AG08395 (cell line): ENCODE measurements at places on chromosomes 5 and 9.

DNA sequence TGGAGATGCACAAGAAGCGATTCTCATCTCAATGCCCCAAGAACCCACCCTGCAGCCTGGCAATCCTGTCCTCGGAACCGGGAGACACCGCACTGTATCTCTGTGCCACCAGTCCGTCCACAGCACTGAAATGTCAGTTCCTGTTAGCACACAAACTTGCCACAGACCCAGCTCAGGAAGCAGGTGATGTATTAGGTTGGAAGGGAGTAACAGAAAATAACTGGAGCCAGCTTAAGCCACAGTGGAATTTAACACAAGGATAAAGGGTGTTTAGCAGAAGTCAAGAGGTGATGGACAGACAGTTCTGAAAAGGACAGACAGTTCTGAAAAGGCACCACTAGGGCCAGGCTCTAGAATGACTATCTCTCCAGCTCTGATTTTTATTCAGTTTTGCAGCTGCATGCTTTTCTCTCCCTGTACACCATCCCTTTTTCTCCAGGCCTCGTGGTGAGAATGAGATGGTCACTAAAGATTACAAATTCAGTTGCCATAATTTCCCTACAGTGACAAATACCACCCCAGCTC, 114.4 kb downstream of the ANKRD18B start:
- no peak for DNase-seq

GRCh38 chr5:59039296-59040023, 456.6 kb downstream of the RAB3C start:
- DNase-seq = peak; percentile 66

GRCh38 chr9:114203410-114204140, 48.2 kb downstream of the COL27A1 start:
- no peak for DNase-seq

DNA sequence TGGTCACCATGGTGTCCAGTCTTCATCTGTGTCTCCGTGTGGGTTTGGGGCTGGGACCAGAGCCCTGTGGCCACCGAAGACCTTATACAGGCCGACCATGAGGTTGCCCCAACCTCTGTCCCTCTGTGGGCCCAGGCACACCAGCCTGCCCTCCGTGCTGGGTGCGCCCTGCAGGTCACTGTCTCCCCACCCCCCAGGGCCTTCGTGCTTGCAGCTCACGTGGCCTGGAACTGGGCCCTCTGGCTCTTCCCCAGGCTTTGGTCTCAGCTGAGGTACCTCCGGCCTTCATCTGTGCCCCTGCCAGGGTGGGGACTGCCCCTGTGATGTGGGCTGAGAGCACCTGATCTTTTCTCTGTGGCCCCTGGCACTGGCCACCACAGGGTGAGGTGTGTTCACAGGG, 92.1 kb downstream of the RXRA start:
- DNase-seq = no peak

GRCh38 chr9:31799953-31800609, 584.4 kb upstream of the ACO1 start:
- no peak for DNase-seq

DNA sequence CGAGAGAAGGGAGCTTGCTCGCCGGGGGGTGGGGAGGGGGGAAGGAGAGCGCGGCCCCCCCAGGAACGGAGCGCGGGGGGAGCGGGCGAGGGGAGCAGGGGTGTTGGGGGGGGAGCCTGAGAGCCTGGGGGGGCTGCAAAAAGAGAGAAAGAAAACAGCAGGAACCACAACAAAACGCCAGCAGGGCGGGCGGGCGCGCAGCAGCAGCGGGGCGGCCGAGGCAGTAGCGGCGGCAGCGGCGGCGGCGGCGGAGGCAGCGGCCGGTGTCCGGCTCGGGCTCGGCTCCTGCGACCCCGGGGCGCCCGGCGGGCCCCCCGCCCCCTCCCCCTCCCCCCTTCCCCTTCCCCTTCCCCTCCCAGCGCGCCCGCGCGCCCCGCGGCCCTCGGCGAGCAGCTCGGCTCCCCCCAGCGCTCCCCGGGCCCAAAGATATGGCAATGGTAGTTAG, 1.6 kb downstream of the NR2F1 start:
- DNase-seq = no peak

DNA sequence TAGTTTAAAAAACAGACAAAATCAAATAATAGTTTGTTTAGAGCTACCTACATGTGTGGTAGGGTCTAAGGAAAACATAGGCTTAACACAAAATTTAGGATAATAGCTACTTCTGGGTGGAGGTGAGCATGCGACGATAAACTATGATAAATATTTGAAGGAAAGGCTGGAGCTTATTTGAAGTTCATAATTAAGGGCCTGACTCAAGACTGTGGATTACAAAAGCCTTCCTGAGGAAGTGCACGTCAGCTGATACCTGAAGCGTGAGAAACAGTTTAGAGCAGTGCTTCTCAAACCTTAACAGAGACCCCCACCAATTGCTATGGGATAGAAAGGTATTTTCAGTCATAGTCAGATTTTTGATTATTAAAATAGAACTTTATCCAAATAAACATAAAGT, 20.4 kb upstream of the UBLCP1 start:
- no peak for DNase-seq

DNA sequence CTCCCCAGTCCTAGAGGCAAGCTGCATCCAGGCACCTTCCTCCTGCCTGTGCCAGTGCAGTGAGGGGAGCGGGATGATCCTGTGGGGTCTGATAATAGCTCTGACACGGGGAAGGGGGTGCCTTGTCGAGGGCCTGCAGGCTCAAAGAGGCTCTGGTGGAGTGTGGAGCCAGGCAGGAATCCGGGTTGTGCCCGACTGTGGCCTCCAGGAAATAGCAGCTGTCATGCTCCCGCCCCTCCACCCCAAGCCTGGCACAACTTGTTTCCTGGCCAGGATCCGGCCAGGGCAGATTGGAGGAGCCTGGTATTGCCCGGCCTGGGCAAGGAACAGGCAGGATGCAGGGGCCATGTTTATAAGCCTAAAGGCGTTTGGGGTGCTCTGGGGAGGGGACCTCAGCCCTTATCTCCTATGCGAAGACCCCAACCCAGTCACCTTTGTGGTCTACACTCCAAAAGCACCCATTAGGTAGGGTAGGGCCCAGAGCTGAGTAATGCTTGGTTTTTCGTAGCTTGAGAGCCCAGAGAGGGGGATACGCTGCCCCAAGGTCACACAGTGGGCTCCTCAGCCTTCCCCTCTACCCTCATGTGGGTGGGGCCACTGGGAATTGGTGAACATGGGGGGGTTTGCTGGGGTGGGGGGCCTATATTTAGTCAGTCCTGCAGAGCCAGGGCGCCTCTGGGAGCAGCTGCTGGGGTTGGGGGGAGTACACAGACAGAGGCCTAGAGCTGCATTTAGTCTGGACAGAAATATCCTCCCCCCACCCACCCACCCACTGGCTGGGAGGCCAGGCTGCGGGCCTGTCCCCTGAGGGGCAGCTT, 12.2 kb downstream of the CXXC5 start:
- peak; percentile 35 for DNase-seq

- DNase-seq = no peak
These were observed 40.7 kb downstream of the MAPK9 start for GRCh38 chr5:180251141-180251540.

DNA sequence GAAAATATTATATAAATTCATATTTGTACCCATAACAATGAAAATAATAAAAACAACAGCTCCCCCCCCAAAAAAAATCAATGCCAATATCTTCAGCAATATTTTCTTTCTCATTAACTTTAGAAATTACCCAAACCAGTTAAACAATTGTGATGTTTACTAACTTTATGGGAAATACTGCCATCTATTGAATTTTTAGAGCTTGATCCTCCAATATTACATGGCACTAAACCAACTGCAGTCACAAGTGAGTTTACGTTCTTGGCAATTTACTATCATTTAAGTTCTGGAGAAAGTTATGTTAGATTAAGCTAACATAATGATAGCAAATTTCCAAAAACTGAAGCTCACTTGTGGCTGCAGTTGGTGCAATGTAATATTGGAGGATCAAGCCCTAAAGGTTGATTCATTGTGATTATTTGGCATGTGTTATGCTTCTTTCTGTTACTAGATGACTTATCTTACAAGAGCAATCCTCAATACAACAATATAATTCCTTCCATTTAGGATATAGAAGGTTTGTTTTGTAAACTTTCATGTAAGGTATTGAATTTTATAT, 379.5 kb downstream of the CDH18 start:
- no peak for DNase-seq

GRCh38 chr9:7478646-7479045, 320.9 kb downstream of the DMAC1 start:
- no peak for DNase-seq

DNA sequence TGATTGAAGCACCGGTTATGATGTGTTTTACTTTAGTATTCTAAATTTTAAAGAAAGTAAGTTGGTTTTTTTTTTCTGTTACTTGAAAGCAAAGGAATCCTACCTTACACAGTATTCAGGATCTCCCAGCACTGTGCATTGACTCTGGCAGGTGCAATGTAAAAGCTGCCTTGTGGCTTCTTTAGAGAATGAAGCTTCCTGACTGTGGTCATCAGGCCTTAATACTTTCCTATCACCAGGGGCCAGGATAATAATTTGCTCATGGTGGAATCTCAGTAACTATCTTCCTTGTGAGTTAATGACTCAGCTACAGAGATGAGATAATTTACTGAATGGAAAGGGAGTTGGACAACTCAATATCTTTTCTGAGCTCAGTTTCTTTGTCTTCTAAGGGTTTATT, 435.5 kb upstream of the ZNF608 start:
- DNase-seq = no peak

DNA sequence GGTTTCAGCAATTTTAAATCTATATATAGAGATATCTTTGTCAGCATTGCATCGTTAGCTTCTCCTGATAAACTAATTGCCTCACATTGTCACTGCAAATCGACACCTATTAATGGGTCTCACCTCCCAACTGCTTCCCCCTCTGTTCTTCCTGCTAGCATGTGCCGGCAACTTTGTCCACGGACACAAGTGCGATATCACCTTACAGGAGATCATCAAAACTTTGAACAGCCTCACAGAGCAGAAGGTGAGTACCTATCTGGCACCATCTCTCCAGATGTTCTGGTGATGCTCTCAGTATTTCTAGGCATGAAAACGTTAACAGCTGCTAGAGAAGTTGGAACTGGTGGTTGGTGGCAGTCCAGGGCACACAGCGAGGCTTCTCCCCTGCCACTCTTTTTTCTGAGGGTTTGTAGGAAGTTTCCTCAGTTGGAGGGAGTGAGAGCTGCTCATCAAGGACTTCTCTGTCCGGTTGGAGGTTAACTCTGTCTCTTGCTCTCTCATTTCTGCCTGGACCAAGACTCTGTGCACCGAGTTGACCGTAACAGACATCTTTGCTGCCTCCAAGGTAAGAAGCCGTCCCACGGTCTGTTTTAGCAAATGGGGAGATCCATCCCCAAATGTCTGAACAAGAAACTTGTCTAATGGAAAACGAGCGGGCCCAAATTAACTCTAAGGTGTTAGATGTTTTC, at the start of gene IL4:
Gene IL4, plus strand, starts transcription at position 51 of the 692 bp plus-strand sequence. Its CDS starts 62 bp downstream, at position 113.
- no peak for DNase-seq

DNA sequence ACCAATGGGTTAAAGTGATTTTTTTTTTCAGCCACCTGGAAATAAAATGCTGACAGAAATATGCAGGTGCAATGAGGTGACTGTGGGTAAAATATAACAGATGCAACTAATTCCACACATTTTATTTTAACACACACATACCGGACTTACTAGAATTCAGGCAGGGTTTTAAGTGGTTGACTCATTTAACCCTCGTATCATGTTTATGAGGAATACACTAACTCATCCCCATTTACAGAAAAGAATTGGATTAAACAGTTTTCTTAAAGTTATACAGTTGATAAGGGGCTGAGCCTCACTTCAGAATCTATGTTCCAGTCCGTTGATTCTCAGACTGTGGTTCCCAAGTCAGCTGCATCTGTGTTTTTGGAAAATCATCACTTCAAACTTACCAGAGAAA, 207.5 kb downstream of the CHSY3 start:
- no peak for DNase-seq

DNA sequence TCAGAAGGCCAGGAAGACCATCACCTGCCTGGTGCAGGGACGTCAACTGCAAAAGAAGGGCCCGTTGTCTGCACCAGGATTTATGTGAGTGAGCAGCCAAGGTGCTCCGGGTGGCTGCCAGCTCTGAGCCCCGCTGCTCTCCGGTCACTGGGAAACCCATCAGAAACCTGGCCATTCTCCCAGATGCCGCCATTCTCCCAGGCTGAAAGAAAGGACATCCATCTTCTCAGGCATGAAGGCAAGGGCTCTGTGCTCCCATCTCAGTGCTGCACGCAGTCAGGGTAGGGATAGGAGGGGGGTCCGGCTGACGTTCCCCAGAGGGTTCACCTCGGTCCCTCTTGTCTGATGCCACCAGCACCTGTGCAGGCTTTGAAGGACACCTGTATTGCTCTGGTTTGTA, 158.4 kb downstream of the ERCC6L2 start:
- no peak for DNase-seq

- DNase-seq = no peak
These were observed 43.9 kb downstream of the SHLD3 start for GRCh38 chr5:65668696-65669095.

DNA sequence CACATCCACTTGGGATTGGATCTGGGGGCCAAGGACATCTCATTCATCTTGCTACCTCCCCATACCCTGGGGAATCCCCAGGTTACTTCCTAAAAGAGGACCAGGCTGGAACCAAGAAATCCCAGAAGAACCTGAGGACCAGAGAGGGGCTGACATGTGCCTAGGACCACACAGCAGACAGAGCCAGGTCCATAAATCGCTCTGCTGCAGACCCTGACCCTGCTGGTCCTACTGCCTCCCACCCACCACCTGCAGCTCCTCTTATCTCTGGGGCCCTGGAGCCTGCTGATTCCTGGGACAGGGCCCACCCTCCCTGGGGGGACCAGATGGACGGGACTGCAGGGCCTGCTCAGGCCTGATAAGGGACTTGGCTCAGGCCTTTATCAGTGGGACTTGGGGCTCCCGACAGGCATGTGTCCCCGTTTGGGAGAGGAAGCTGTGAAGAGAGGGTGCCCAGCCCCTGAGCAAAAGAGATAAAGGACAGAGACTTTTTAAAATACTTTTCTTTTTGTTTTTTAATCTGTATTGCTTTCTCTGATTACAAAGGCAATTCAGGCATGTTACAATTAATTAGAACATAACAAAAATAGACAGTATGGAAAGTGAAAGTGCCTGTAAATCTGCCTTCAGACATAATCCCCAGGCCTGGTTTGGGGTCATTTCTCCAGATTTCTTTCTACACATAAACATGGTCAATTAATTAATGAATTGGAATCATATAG, 101.3 kb upstream of the LARP1 start:
- DNase-seq = no peak

DNA sequence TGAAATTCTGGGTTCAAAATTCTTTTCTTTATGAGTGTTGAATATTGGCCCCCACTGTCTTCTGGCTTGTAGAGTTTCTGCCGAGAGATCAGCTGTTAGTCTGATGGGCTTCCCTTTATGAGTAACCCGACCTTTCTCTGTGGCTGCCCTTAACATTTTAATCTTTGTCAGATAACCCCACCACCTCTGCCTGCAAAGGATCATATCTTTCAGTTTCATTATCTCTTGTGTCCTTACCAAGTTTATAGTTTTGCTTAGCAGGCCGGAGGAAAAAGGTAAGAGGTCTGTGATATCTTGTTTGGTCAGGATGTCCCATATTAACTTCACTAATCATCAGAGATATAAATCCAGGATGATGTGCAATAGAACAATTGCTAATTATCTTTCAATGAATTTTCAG, 970.2 kb upstream of the TYRP1 start:
- no peak for DNase-seq

GRCh38 chr5:178460174-178460573, 130.0 kb downstream of the COL23A1 start:
- DNase-seq = no peak

GRCh38 chr5:134223406-134224248, 2.2 kb downstream of the PPP2CA start:
- DNase-seq = no peak
